Aorta (tissue), 5 donors: ENCODE measurements at places on chromosomes 1 and 21. TPM values are rescaled to one million over a fixed set of nuclear protein-coding genes. Genes with fewer than 3 reads are reported as not detected.

GRCh38 chr1:185632659-185633423 is 101.3 kb upstream of the HMCN1 start:
- no peaks in the 10 kb centered on the region for H3K27me3 ChIP-seq
- H3K4me1 ChIP-seq = no peaks in the 10 kb centered on the region
- H3K27ac ChIP-seq = no peak overlapping the region
- H3K4me3 ChIP-seq = no peak overlapping the region
- DNase-seq = no peak

- H3K27me3 ChIP-seq = no peaks in the 10 kb centered on the region
- H3K4me1 ChIP-seq = no peaks in the 10 kb centered on the region
- H3K27ac ChIP-seq = no peak overlapping the region
- DNase-seq = no peak
- no peaks in the 10 kb centered on the region for H3K36me3 ChIP-seq
Measured at GRCh38 chr1:19289244-19289643, 674 bp upstream of the AKR7A3 start.

DNA sequence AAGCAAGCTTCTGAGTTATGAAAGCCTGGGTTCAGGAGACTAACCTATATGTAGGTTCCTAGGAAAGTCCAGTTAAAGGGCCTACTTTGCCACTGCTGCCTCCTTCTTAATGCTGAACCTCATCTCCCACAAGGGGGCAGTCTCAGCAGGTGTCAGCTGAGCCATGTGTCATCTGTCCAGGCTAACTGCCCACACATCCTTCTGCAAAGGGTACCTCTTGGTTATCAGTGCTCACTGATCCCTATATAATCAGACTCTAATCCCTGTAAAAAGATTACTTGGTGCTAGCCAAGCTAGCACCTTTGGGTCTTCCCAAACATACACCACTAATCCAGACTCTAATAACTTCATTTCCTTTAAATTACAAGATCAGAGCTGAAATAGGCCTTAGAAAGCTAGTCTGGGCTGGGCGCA is 9.0 kb downstream of the PRDX1 start:
- peak; percentile 64 for DNase-seq
- H3K27me3 ChIP-seq = no peaks in the 10 kb centered on the region
- H3K4me1 ChIP-seq = no peaks in the 10 kb centered on the region
- no peak overlapping the region for H3K4me3 ChIP-seq
- no peak overlapping the region for H3K27ac ChIP-seq

The OVAAL gene
- total RNA-seq = not detected

DNA sequence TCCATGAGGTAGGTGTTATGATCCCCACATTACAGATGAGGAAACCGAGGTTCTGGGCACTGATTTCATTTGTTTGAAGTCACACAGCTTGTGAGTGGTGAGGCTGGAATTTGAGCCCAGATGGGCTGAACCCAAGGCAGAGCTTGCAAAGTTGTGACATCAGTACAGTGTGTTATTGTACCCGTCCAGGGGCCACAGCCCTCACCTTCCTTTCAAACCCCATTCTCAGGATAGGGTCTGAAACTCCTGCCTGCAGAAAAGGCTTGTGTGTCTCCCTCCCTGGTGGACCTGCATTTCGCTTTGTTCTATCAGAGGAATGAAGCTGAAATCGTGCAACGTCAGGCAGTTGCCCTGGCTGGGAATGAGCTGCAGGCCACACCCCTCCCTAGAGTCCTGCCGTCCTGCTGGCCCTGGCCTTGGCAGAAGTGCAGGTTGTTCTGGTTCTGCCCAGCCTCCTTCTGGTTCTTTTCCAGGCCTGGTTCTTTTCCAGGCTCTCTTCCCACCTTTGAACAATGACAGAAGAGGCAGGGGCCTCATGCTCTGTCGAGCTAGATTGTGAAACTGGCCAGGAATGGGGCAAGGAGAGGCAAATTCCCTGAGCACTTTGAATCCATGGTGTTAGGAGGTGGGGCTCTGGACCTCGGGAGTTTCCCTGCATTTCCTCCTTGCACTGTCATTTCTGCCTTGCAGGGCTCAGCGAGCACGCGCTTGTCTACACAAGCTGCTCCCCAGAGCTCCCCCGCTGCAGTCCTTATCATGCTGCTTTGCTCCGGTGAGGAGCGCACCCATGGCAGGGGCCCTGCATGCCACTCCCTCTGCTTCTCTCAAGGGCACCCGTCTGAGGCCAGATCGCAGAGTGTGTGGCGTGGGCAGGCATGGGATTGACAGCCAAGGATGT is 8.2 kb upstream of the MYOM3 start:
- H3K4me3 ChIP-seq = no peak overlapping the region
- H3K4me1 ChIP-seq = no peaks in the 10 kb centered on the region
- H3K36me3 ChIP-seq = no peaks in the 10 kb centered on the region
- H3K27ac ChIP-seq = no peak overlapping the region
- peak; percentile 66 for DNase-seq

DNA sequence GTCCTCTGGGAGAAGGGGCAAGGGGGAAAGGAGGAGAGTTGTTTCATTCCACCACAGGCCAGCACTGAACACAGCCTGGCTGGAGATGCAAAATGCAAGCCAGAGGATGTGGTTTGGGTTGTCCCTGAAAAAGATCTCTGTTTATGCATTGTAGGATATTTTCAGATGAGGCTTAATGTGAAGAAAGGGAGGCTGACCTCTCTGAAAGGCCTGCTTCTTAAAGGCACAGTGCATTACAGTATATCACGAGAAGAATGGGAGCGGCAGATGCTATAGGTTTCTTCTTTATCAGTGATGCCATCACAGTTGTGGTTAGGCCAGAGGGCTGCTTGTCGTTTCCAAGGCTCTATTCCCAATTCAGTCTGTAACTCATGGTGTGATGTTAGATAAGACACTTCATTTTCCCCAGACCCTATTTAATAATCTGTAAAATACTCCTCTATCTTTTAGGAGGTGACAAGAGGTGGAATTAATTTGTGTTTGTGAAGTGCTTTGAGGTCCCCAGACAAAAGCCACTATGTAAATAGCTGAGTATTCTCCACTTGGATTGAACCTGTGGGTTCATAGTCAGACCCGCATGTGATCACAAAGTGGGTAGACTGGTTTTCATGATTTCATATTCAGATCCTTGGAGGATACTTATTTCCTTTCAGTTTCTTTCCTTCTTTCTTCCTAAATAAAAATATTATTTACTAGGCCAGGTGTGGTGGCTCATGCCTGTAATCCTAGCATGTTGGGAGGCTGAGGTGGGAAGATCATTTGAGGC is 76.5 kb upstream of the WDR26 start:
- no peaks in the 10 kb centered on the region for H3K36me3 ChIP-seq
- no peak overlapping the region for H3K27ac ChIP-seq
- DNase-seq = no peak
- H3K27me3 ChIP-seq = no peaks in the 10 kb centered on the region
- H3K4me1 ChIP-seq = no peaks in the 10 kb centered on the region

DNA sequence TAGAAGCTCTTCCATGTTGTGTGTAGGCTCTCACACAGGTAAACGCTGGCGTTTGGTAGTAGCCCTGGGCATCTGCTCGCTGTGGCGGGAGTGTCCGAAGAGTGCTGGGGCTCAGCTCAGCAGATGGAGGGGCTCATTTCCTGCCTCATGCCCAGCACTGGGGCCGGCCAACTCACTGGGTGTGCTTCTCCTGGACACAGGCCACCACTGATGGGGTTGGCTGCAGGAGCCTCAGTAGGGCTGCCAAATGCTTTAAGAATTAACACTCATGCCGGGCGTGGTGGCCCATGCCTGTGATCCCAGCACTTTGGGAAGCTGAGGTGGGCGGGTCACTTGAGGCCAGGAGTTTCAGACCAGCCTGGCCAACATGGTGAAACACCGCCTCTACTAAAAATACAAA is 20.9 kb downstream of the UQCRHL start:
- H3K27ac ChIP-seq = peak overlapping the region; percentile 18
- peak; percentile 92 for DNase-seq
- no peaks in the 10 kb centered on the region for H3K4me1 ChIP-seq
- no peak overlapping the region for H3K4me3 ChIP-seq
- H3K27me3 ChIP-seq = no peaks in the 10 kb centered on the region

DNA sequence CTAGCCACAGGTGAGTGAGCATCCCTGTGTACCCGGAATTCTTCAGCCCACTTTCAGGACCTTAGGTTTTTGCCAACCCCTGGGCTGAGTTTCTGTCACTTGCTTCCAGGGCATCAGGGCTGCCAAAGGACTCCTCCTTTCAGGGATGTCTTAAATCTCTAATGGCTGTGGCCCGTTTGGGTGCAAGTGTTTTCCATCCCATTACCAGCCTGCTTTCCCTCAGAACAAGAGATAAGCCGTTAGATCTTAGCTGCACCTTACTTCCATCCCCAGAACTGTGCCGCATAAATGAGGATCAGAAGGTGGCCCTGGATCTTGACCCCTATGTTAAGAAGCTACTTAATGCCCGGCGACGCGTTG is 652 bp downstream of the SNAPIN start:
- H3K4me3 ChIP-seq = peak overlapping the region; percentile 73
- H3K36me3 ChIP-seq = peaks cover under 1% of the 10 kb centered on the region
- no peaks in the 10 kb centered on the region for H3K27me3 ChIP-seq
- H3K4me1 ChIP-seq = no peaks in the 10 kb centered on the region
- H3K27ac ChIP-seq = no peak overlapping the region

The IVL gene
- not detected for total RNA-seq

The MAP3K7CL gene
- 33.0 TPM for total RNA-seq

The XCL1 gene
- 0.26 TPM for total RNA-seq

The GNPAT gene
- 36.6 TPM for total RNA-seq

The FMO4 gene
- 12.3 TPM for total RNA-seq

The C1QA gene
- total RNA-seq = 145 TPM
